ENCODE measurements at places on chromosomes 1 and 21. TPM values are rescaled to one million over a fixed set of nuclear protein-coding genes. Genes with fewer than 3 reads are reported as not detected.

Gene DYNLT5
- total RNA-seq, result not detected

Gene PRR9
- 0.22 TPM for total RNA-seq

Gene LCE1A
- not detected for total RNA-seq

Gene KCNA10
- total RNA-seq, result not detected

Gene TNFRSF4
- not detected for total RNA-seq

Gene FAM43B
- not detected for total RNA-seq

Gene DNAJC28
- 0.86 TPM for total RNA-seq

Gene BCL10
- total RNA-seq, result 55.1 TPM

Data from placental pericyte (primary cell).